ENCODE measurements at places on chromosomes 5 and 9. TPM values are rescaled to one million over a fixed set of nuclear protein-coding genes. Genes with fewer than 3 reads are reported as not detected.

Gene CDX1
- total RNA-seq: 0.29 TPM

Gene ORM2
- total RNA-seq: 46.0 TPM

Gene SLC46A2
- total RNA-seq: not detected

Gene ZSWIM6
- 10.7 TPM for total RNA-seq

DNA sequence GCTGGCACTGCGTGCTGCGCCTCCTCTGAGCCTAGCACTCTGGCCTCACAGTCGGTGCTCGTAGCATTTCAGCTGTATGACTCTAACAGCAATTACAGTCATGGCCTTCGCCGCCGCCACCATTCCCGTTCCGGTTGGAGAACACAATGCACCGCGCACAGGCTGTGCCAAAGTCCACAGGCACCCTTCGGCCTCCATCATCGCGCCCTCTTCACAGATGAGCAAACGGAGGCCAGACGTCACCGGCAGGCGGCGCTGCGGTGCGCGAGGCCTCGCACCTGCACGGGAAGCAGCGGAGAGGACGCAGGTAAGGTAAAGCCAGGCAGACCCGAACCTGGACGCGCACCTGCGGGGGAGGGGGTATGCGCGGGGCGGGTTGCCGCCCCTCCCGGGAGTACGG lies 128.9 kb downstream of the BARX1 start:
- no peak overlapping the region for H3K4me3 ChIP-seq
- H3K4me1 ChIP-seq: no peaks in the 10 kb centered on the region
- H3K27ac ChIP-seq: no peak overlapping the region
- DNase-seq: no peak

DNA sequence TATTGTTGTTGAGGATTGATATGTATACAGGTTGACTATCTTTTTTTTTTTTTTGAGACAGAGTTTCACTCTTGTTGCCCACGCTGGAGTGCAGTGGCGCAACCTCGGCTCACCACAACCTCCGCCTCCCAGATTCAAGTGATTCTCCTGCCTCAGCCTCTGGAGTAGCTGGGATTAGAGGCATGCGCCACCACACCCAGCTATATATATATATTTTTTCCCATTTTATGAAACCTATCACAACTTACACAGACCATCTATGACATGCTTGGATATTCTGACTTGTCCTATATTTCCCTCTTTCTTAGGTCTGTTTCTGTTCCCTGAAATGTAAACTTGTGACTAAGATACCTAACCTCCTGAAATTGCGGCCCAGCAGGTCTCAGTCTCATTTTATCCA lies 5.0 kb downstream of the CD14 start:
- no peak overlapping the region for H3K27ac ChIP-seq
- no peaks in the 10 kb centered on the region for H3K4me1 ChIP-seq
- no peaks in the 10 kb centered on the region for H3K27me3 ChIP-seq
- H3K36me3 ChIP-seq: no peaks in the 10 kb centered on the region

DNA sequence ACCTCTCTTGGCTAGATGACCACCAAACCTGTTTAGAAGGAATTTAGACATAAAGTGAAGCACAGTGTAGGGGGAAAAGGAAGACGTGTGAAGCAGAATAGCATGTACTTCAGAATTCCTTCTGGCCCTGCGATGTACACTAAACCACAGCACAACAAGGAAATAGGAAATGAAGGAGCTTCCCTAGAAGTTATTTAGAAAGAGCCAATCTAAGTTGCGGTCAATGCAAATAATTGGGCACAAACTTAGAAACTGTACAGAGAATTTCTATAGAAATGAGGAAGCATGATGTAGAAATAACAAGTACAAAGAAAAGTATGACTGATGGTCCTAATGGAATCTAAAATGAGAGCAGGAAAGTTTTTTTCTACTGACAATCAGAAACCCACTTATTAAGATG lies 41.5 kb downstream of the ANKRD55 start:
- no peak overlapping the region for H3K27ac ChIP-seq
- no peak overlapping the region for H3K4me3 ChIP-seq
- no peaks in the 10 kb centered on the region for H3K36me3 ChIP-seq
- no peaks in the 10 kb centered on the region for H3K4me1 ChIP-seq

DNA sequence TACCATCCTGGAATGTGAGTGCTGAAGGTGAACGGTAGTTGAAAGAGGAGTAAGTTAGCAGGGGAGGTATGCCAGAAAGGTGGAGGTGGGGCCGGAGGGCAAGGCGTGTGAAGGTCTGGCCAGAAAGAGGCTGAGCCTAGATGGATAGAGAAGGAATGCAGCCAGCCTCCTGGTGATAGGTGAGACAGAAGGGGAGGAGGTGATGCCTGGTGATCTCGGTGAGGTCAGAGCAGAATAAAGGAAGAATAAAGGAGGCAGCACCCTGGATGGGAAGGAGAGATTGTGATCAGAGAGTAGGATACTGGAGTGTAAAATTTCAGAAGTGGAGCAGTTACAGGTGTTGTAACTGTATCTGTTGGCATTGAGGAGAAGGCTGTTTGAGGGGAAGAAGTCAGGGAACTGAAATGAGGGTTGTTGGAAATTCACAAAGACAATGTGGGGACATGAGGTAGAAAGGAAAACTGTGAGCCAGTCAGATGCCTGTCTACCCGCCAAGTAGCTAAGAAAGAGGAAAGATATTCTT lies 2.0 kb downstream of the GNG10 start:
- H3K27me3 ChIP-seq: no peaks in the 10 kb centered on the region
- no peak overlapping the region for H3K4me3 ChIP-seq
- peak overlapping the region; percentile 83 for H3K27ac ChIP-seq
- peak; percentile 94 for DNase-seq

DNA sequence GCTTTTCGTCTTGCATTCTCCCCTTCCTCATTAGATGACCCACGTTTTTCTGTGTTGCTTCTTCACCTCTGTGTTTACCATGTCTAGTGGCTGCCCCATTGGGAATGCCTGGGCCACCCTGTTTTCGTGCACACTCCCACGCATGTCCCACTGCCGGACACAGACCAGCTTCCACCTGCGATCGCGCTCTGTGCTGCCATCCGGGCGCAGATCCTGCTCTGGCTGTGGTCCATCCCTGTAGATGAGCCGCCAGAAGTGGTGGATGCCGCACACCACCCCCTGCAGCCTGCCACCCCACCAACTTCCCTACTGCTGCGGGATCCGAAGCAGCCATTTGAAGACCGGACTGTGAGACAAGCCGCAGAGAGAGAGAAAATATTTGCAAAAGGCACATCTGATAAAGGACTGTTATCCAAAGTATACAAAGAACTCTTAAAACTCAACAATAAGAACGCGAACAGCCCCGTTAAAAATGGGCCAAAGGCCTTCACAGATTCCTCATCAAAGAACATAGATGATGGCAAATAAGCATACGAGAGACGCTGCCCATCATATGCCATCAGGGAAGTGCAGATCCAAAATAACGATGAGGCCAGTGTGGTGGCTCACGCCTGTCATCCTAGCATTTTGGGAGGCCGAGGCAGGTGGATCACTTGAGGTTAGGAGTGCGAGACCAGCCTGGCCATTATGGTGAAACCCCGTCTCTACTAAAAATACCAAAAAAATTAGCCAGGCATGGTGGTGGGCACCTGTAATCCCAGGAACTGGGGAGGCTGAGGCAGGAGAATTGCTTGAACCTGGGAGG lies 163.7 kb downstream of the COL23A1 start:
- no peaks in the 10 kb centered on the region for H3K4me1 ChIP-seq
- H3K27ac ChIP-seq: no peak overlapping the region
- no peaks in the 10 kb centered on the region for H3K36me3 ChIP-seq
- no peaks in the 10 kb centered on the region for H3K27me3 ChIP-seq
- DNase-seq: no peak
- H3K4me3 ChIP-seq: no peak overlapping the region

GRCh38 chr5:80318212-80318611 lies 1.6 kb upstream of the SPZ1 start:
- no peaks in the 10 kb centered on the region for H3K36me3 ChIP-seq
- H3K27me3 ChIP-seq: no peaks in the 10 kb centered on the region
- no peak overlapping the region for H3K4me3 ChIP-seq
- H3K4me1 ChIP-seq: no peaks in the 10 kb centered on the region
